ENCODE measurements at places on chromosomes 5 and 9. TPM values are rescaled to one million over a fixed set of nuclear protein-coding genes. Genes with fewer than 3 reads are reported as not detected.

- DNase-seq = no peak
These were observed 68.3 kb downstream of the TARS1 start for GRCh38 chr5:33509036-33509435.

- DNase-seq = no peak
These were observed 4.5 kb downstream of the SLC12A7 start for GRCh38 chr5:1107167-1108022.

The CSF1R gene
- 0.52 TPM for total RNA-seq

DNA sequence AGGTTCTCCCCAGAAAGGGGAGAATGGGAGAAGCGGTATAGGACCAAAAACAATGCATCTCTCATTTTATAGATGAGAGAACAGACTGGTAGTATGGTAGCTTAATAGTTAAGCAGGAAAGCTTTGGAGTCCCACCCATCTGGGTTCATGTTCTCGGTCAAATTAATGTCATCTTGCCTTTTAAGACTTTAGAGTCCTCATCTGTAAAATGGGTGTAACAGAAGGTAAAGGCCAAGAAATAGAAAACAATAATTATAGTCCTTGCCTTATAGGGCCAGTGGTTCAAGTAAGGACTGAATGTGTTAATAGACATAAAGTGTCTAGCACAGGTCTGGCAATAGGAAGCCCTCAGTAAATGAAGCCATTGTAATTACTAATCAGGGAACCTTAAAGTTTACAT lies 16.4 kb downstream of the SMIM3 start:
- DNase-seq = no peak
